Uterine smooth muscle cell (primary cell): ENCODE measurements at places on chromosomes 11 and 22. TPM values are rescaled to one million over a fixed set of nuclear protein-coding genes. Genes with fewer than 3 reads are reported as not detected.

The SLC22A9 gene
- not detected in 2 replicates for total RNA-seq

The MYRF gene
- total RNA-seq, result 0.25 and 0.55 TPM in 2 replicates

The CCDC87 gene
- 0.11 and 0.25 TPM in 2 replicates for total RNA-seq

The UBQLNL gene
- total RNA-seq, result not detected in 2 replicates

The KCTD14 gene
- 0.62 and 1.00 TPM in 2 replicates for total RNA-seq

The CALCB gene
- total RNA-seq, result under 0.01 and 0.12 TPM in 2 replicates

The PPP1R14B gene
- 296 and 414 TPM in 2 replicates for total RNA-seq

The CCDC157 gene
- 1.6 and 2.5 TPM in 2 replicates for total RNA-seq
